Ureter (tissue), 1 donor: ENCODE measurements at places on chromosomes 5 and 9. TPM values are rescaled to one million over a fixed set of nuclear protein-coding genes. Genes with fewer than 3 reads are reported as not detected.

DNA sequence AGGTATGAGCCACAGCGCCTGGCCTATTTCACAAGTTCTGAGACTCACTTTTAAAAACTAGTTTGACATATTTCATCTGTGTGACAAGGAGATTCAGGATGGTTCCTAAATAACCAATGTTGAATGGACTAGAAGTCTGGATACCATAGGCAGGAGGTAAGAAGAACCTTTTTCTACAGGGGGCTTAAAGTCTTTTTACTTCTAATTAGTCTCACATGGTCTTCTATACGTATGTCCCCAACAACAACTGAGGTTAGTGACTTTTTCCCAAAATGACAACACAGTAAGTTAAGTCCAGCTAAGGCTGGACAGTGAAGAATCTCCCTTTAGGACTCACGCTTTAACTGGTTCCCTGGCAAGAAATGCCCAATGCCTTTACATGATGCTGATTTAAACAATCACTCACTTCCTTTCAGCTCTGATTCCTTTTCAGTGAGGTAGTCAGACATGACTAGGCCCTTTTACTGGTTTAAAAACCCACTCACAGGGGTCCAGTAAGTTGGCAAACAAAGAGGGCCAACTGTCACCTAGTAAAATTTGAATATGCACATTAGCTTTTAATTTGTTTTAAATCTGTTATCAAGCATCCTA lies 12.1 kb upstream of the HAUS6 start:
- DNase-seq = no peak

- DNase-seq = no peak
These were observed 125.5 kb downstream of the TENT4A start for GRCh38 chr5:6838736-6839135.

Gene GLRA1
- total RNA-seq = not detected

Gene STPG3
- total RNA-seq = not detected

GRCh38 chr5:122183098-122183787 lies 53.9 kb downstream of the ZNF474 start:
- peak; percentile 68 for DNase-seq

Gene PAPPA
- total RNA-seq = 4.9 TPM

DNA sequence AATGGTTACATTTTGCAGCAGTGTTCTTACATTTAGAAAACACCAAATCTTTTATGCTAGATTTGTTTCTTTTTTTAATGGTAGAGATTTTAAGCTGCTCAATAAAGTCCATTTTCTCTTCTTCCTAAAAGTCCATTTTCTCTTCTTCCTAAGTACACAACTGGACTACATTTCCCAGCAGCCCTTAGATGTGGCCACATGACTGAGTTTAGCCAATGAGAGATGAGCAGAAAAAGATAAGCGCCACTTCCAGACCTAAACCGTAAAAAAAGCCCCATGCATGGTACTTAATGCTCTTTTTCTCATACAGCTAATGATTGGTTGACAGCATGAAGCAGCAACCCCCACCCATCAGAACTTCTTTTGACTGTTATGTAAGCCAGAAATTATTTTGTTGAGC lies 206.7 kb downstream of the FAM114A2 start:
- no peak for DNase-seq

- DNase-seq = no peak
These were observed 339.0 kb downstream of the NSG2 start for GRCh38 chr5:174384509-174384947.

DNA sequence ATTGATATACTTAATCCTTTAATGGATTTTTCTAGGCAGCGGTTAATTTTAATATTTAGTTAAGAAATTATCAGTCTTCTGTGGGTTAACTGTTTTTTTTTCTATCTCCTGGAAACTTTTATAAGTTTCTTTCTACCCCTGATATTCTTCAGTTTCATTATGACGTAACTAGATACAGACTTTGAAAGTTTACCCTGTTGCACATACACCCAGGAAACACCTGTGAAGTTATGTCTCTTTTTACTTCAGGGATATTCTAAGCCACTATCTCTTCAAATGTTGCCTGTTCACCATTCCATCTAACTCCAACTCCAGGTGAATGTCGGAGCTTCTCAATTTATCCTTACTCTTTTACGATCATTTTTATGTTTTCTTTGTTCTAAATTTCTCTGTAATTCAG lies 329.0 kb downstream of the ICE1 start:
- no peak for DNase-seq

GRCh38 chr5:176796411-176796810 lies 13.9 kb upstream of the UNC5A start:
- no peak for DNase-seq

GRCh38 chr9:123795336-123795735 lies 134.6 kb downstream of the DENND1A start:
- DNase-seq = no peak

DNA sequence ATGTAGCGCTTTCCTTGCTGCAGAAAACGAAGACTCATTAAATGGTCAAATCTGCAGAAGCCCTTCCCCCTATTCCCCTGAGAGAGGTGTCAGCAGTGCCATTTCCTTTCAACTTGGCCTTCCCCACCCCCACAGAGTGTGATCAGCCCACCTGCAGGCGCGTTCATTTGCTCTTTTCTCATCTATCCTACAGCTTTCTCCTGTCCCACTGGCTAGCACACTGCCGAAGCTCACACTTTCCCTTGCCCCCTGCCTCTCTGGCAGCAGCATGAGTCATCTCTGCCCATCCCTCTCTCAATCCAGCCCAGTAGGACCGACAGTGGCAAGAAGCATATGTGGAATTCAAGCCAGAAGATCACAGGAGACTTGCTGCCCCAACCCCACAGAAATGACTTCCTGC lies 213.8 kb downstream of the FAM114A2 start:
- no peak for DNase-seq

DNA sequence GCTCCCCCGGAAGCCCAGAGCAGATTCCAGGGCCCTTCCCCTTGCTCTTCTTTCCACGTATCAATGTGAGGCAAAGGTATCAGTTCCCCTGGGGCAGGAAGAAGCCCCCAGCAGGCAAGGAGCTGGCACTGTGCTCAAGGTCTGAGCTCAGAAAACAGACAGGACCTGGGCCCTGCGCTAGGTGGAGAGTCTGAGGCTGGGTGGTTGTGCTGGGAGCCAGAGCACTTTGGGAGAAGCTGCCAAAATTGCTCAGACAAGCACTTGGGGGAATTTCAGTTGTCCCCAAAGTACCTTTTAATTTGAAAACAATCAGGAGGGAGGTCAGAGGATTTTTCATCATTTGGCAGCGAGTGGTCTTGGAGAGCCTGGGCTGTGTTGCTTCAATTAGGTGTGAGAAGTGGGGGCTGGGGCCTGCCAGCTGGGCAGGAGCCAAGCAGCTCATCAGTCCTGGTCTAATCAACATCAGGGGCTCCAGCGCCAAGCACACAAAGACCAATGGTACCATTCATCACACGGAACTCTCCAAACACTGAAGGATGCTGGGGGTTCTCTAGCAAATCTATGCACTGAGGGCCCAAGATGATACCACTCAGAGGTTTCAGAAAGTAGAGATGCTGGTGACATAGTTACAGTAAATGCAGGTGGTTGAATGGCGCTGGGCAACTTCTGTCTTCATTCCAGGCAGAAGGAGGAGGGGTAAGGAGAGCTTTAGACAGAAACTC lies 176.5 kb downstream of the SNX18 start:
- DNase-seq = no peak

Gene TLX3
- not detected for total RNA-seq

GRCh38 chr5:100623719-100624118 lies 88.5 kb downstream of the FAM174A start:
- no peak for DNase-seq

DNA sequence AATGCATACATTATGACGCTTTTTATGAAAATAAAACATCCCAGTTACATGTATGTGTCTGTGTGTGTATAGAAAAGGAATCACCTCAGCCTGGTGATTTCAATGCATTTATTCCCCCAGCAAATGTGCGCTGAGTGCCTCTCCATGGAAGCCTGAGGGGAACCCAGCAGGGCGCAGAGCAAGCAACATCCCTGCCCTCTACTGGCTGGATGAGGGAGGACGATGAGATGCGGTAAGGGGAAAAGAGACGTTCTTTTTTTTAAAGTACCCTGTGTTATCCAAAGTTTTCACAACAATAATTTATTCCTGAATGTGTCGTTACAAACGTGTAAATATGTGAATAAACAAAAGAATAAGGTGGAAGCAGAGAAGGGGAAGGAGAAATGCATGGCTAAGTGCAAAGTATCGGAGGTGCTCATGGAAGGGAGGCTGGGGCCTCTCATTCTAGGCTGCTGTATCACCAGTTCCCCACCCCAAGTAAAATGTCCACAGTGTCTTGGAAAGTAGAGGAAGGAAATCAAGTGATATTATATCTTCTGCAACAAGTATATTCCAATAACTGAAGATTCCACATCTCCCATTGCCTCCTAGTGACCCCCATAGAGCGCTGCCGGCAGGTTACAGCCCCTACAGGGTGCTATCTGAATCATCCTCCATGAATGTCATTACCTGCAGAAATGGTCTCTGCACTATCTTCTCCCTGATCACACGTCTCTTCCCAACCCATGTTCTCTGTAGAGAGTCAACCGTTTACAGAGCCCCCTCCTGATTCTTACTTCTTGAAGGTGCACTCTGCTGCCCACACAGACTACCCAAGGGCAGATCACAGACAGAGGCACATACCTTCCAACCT lies 13.0 kb upstream of the ABLIM3 start:
- no peak for DNase-seq

DNA sequence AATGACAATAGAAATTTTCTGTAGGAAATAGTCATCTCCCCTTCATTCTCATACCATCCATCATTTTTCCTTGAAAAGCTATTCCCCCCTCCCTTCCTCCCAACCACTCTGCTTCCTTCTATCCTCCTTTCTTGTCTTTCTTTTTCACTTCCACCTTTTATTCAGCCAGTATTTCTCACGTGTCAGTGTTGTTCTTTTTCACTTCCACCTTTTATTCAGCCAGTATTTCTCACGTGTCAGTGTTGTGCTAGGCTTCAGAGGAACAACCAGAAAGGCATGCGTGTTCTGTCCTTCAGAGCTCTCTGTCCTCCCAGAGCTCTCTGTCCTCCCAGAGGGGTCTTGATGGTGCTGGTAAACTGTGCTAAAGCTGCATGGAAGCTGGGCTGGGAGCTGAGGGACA lies 419.6 kb downstream of the GADD45G start:
- no peak for DNase-seq

- no peak for DNase-seq
These were observed 63.9 kb downstream of the TTC39B start for GRCh38 chr9:15243081-15243480.

- DNase-seq = no peak
These were observed 29.1 kb downstream of the MTX3 start for GRCh38 chr5:79961716-79962574.

DNA sequence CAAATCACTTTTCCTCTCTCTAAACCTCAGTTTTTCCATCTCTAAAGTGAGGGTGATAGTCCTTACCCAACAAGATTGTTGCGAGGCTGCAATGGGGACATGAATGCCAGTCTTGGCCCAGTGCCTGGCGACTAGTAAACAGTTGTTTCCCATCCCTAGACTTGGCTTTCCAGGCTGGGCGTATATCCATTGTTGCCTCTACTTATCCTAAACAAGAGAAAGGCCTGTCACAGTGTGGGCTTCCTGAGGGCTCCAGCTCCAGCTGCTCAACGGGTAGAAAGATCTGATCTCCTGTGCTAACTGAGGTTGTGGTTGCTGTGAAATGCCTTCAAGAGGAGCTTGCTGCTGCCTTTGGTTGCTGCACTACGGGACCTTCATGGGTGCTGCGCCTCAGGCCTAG lies 142.0 kb downstream of the NSG2 start:
- DNase-seq = no peak

Gene SPAG8
- 6.4 TPM for total RNA-seq

- DNase-seq = no peak
These were observed 108.1 kb upstream of the SPRY4 start for GRCh38 chr5:142432961-142433360.

- no peak for DNase-seq
These were observed 190.7 kb downstream of the FAM170A start for GRCh38 chr5:119820016-119820415.

Gene PCDHA8
- total RNA-seq = not detected

Gene RASEF
- total RNA-seq = 33.7 TPM

DNA sequence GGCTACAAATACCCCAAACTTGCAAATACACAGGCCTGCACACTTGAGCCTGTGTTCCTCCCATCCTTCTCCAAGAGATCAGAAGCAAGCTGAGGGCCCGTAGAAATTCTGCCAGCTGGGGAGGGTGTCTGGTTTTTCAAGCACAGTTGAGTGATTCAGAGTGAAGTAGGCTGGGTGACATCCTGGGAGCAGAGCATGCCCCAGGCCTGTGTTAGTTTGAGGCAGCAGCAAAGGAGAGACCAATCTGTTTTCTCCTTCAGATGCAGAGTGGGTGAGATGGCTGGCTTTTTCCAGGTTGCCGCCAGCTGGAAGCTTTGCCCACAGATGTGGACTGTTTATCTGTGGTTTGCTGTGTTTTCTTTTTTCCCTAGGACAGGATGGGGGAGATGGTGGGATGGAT lies 63.1 kb downstream of the RCL1 start:
- DNase-seq = no peak

GRCh38 chr5:168946363-168946762 lies 354.6 kb downstream of the SLIT3 start:
- no peak for DNase-seq

Gene NTNG2
- 2.2 TPM for total RNA-seq

GRCh38 chr9:115369322-115369957 lies 251.5 kb upstream of the TNC start:
- DNase-seq = peak; percentile 53

GRCh38 chr5:72160959-72161358 lies 53.7 kb downstream of the MAP1B start:
- DNase-seq = no peak

GRCh38 chr5:165781738-165782137 lies 2276.3 kb downstream of the MAT2B start:
- DNase-seq = no peak

Gene KIF4B
- not detected for total RNA-seq

Gene ADAMTS13
- 3.5 TPM for total RNA-seq

Gene HK3
- 5.6 TPM for total RNA-seq

Gene ADAMTS2
- 13.3 TPM for total RNA-seq

- no peak for DNase-seq
These were observed 68.4 kb downstream of the SLC25A46 start for GRCh38 chr5:110807169-110807568.

GRCh38 chr9:14323985-14324650 lies 10.2 kb upstream of the NFIB start:
- no peak for DNase-seq
